ENCODE measurements at places on chromosomes 13 and 19.

- DNase-seq, result no peak
These were observed 5.9 kb downstream of the MBOAT7 start for GRCh38 chr19:54183431-54183830.

- no peak for DNase-seq
These were observed 149.8 kb upstream of the TMTC4 start for GRCh38 chr13:100824366-100824765.

GRCh38 chr19:49193822-49194394 lies 36.3 kb downstream of the TRPM4 start:
- no peak for DNase-seq

GRCh38 chr19:17606590-17607185 lies 51.2 kb downstream of the COLGALT1 start:
- DNase-seq, result no peak

- DNase-seq, result no peak
These were observed 817.2 kb downstream of the SLITRK1 start for GRCh38 chr13:83065108-83065507.

DNA sequence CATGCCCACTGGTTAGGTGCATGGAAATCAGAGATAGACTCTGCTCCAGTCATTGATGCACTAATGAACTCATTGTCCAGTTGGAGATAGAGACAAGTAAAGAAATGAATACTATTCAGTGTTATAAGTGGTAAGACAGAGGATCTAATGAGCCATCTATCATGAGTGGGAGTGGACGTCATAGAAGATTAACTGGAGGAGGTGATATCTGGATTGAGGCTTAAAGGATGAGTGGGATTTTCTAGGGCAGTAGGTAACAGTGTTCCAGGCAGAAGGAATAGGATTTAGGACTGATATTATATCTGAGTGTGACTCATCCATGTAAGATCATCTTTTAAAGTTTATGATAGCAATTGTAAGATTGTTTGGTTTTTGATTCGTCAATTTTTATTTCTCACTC lies 152.2 kb upstream of the CSNK1A1L start:
- DNase-seq, result no peak

GRCh38 chr13:41960211-41960636 lies 685 bp downstream of the VWA8 start:
- no peak for DNase-seq

DNA sequence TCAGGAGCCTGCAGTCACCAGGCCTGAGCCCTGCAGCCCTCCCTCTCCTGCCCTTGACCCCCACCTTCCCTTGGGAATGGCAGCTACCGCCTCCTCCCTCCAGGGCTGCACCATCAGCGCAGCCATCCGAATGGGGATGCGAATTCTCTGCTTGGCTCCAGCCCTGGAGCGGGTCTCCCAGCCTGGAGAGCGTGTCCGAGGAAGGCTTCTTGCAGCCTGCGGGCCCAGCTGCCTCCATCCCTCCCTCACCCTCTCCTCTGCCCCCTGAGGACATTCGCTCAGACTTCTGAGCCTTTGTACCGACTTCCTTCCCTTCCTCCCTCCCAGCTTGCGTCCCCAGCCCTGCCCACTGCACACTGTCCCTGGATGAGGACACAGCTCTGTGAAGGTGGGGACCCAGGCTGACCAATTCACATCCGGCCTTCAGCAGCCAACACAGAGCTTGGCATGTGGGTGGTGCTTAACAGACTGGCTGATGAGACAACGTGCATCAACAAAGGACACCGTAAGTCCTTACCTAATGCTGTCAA lies 6.0 kb upstream of the NKPD1 start:
- no peak for DNase-seq

DNA sequence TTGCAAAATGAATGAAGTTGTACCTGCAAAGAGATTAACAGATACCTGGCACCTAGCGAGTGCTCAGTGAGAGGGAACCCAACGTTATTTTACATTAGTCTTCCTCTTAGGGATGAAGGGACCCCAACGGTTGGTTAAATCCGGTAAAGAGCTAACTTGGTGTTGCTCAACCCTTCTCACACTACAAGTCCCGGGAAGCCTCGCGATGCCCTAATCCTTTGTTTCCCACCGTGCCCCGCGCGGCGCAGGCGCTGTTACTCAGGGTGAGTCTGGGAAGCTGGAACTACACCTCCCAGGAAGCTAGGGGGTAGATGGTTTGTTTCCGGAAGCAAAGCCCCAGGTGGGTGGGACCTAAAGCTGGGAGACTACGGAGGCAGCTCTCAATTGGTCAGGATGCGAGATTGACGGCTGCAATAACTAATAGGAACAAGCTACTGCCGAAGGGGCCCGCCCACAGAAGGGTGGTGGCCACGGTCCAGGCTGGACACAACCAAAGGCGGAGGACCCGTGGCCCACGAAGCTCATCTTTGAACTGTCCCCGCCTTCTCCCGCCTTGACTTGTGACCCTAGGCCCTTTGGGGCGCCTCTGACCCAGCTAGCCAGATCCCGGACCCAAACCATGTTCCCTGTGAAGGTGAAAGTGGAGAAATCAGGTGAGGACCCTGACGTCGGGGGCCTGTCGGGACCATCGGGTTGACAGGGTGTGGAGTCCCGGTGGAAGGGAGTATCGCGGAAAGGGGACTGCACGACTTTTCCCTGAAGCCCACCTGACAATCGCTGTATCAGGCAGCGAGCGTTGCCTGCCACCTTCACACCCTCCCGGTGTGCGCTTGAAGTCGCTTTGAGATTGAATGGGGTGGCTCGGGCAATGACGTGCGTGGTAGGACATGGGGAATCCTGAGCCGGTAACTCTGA lies at the start of gene LIN37:
Gene LIN37 (plus strand): TSS at position 471 of the 915 bp plus-strand sequence. CDS start 149 bp downstream, at position 620.
- DNase-seq, result peak; percentile 98

- peak; percentile 68 for DNase-seq
These were observed 33.0 kb downstream of the DEDD2 start for GRCh38 chr19:42184401-42184861.

GRCh38 chr13:94880463-94880862 lies 168.1 kb upstream of the SOX21 start:
- DNase-seq, result no peak

DNA sequence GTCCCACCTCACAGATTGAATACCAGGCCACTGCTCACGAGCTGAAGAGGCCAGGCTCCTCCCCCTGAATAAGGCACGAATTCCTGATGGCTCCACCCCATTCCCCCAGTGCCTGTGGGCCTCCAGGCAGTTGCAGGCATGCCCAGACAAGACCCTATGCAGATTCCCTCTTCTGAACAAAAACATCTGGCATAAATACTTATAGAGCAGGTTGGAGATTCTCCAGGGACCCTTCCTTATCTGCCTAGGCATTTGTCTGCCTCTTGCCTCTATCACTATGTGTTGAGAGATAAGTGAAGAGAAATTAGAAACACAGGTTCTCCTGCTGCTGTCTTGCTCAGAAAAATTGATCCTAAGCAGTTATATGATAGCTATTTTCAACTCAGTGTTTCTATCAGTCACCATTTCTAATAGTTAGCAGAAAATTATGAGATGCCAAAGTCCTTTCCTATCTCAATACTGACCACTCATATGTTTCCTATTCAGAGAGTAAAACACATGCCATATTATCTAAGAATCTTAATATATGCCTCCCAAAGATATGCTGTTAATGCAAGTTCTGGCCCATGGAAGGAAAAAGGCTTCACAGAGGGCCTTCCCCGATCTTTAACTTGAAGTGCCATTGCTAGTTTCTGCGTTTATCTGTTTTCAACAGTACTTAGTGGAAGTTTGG lies 364.0 kb downstream of the KCTD12 start:
- DNase-seq, result no peak

DNA sequence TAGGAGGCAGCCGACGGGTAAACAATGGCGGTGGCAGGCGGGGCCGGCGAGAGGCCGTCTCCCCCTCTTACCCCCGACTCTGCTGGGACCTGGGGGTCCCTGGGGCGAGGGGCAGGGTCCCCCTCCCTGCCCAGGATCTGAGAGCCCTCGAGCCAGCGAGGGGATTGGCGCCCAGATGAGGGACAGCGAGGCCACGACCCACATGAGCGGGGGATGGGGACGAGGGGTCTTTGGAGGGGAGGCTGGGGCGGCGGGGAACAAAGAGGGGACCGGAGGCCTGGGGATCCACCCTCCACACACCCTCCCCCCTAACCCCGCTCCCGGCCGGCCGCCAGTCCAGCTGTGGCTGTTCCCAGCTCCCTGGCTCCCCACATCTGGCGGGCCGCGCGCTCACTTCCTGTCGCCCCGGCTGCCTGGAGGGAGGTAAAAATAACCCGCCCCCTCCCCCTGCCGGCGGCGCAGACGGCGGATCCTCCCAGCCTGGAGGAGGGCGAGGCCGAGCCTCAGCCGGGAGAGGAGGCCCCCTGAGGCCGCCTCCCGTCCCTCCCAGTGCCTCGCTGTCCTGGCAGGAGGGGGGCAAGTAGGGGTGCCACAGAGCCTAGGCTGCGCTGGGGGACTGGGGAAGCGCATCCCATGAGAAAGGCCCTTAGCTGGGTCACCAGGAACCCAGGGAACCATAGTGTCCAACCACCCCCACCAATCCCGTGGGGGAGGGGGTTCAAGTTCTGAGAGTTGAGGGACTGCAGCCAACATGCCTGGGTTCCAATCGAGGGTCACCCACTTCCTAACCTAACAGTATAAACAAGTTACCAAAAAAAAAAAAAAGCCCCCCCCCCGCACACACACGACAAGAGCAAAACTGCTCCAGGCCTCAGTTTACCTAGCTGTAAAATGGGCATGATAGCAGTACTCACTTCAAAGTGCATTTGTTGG lies 29.3 kb upstream of the NANOS3 start:
- DNase-seq, result peak; percentile 76

- no peak for DNase-seq
These were observed 283.1 kb downstream of the MTUS2 start for GRCh38 chr13:29103065-29103800.

DNA sequence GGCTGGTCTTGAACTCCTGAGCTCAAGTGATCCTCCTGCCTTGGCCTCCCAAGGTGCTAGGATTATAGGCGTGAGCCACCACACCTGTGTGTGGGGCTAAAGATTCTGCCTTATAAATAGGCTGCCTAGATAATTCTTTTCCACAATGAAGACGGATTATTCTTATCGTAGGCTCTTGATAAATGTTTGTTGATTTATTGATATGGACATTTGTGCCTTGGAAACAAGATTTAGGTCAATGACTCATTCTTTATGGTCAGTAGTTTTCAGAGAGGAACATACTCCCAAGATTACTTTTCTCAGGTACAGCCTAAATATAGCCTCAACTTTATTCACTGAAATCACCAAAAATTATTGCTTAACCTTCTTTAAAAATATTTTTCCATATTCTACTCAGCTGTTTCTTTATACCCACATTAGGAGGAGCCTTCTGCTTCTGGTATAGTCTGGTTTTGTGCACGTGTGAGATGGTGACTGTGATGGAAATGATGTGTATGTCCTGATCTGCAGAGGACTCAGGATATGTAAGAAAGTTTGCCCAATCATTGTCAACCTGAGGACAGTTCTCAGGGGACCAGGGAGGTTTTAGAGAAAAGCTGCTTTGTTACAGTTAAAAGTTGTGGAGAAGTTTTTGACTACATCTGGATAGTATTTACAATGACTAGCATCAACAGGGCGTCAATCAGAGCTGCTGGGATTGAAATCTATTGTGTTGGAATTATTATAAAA lies 208.9 kb downstream of the DNAJC15 start:
- DNase-seq, result no peak

DNA sequence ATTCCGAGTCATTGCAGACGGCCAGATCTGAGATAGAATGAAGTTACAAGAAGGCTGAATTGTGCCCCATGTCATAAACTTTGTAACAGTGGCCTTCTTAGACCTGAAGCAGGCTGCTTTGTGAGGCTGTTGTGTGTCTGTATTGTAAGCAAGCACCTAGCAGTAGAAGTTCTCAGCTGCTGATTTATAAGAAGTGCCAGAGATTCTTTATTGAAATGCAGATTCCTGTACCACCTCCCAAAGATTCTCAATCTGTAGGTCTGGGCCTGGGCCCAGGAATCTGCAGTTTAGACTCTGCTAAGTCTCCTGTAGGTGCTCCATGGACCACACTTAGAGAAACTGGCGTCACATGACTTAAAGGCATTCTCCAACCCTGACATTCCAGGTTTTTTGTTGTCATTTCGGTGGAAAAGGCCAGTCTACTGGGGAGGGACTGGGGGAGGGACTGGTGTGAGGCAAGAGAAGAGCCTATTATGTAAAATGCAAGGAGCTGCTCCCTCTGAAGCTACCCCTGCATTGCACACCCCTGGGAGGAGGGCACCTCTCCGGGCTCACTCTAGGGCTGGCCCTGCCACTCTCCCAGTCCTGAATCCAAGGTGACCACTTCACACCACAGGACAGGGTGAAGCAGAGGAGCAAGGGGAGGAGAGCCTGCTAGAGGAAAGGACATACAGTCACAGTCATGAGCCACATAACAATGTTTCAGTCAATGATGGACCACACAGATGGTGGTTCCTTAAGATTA lies 769 bp upstream of the TMEM272 start:
- DNase-seq, result no peak

DNA sequence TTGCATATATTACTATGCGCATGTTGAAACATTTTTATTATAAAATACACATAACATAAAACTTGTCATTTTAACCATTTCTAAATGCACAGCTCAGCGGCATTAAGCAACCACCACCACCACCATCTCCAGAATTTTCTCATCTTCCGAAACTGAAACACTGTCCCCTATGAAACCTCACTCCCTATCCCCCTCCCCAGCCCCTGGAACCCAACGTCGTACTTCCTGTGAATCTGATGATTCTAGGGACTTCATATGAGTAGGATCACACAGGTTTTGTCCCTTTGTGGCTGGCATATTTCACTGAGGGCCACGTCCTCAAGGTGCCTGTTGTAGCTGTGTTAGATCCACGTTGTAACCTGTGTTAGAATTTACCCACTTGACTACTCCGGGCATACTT lies 716 bp upstream of the MAP2K2 start:
- no peak for DNase-seq

GRCh38 chr19:11281356-11282049 lies 14.5 kb upstream of the TSPAN16 start:
- no peak for DNase-seq

DNA sequence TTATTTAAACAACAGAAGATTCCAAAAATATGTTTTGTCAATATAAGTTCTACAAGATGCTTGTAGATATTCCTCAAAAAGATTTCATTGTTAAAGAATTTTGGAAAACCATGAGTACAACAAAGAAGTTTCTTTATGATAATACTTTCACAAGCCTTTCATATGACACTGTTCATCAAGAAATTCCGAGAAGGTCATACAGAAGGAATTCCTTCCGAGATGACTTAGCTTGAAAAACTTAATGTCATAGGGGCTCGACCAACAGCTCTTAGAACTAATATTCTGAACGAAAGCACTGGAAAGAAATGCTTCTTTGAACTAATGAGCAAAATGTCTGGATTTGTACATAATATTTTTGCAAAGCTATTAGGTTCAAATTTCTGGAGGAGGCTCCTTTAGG lies 403.4 kb downstream of the KLF5 start:
- no peak for DNase-seq

DNA sequence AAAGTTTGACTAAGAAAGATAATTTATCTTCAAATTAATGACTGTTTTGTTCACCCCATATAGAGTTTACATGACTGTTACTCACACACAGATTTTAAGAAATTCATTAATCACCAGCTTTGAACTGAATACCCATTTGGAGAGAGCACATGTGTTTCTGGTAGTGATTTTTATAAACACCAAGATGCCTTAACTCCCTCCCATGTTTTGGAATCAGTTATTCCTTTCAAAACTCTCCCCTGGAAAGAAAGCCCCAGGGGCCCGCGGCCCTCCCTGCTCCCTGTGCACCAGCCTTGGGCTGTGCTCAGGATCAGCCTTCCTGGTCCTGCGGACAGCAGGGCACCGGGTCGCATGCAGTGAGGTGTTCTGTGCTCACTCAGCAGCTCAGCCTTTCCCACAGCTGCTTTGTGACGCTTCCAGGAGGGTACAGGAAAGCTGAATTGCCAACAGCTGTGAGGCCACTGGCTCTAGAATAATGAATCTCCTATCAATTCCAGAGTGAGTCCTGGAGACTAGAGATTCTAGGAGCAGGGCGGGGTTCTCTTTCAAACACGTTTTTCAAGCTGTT lies 483.2 kb downstream of the EFNB2 start:
- no peak for DNase-seq

Measured in stimulated activated CD4-positive, alpha-beta T cell treated with anti-CD3 and anti-CD28 coated beads, Interleukin-4, amount 100 ng/mL, for 1 hour (primary cell).